ENCODE measurements at places on chromosomes 2 and 18.

GRCh38 chr2:49619804-49620203 is 465.5 kb upstream of the FSHR start:
- H3K4me3 ChIP-seq = no peak overlapping the region
- DNase-seq = no peak
- no peaks in the 10 kb centered on the region for H3K36me3 ChIP-seq
- H3K4me1 ChIP-seq = no peaks in the 10 kb centered on the region

GRCh38 chr2:174025271-174026121 is 60.3 kb upstream of the SP3 start:
- H3K27me3 ChIP-seq = no peaks in the 10 kb centered on the region
- H3K4me1 ChIP-seq = peaks cover 16% of the 10 kb centered on the region
- no peak overlapping the region for H3K4me3 ChIP-seq
- DNase-seq = no peak
- no peaks in the 10 kb centered on the region for H3K36me3 ChIP-seq
- H3K27ac ChIP-seq = no peak overlapping the region

DNA sequence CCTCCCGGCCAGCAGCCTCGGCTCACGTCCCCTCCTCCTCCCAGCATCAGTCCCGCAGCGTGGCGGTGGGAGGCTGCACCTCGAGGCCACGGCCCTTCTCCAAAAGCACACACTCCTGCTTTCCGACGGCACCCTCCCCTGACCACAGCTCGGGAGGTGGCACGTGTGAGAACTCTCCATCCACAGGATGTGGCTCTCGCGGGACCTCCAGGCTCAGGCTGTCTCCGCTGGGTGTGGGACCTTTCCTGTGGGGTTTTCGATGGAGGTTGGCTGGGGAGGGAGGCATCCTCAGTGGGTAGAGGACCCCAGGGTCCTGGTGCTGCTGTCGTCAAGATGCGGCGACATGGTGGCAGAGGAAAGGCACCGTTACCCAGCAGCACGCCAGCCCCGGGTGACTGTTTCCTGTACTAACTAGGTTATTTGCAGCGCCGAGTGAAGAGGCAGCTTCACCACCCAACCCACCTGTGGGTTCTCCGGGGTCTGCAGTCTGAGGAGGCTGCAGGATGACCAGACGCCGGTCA is 42.8 kb upstream of the KCNG2 start:
- no peaks in the 10 kb centered on the region for H3K4me1 ChIP-seq
- no peak overlapping the region for H3K4me3 ChIP-seq
- no peaks in the 10 kb centered on the region for H3K27me3 ChIP-seq
- no peak for DNase-seq
- H3K36me3 ChIP-seq = peaks cover 55% of the 10 kb centered on the region
- no peak overlapping the region for H3K27ac ChIP-seq

GRCh38 chr2:19425419-19425818 is 67.0 kb upstream of the OSR1 start:
- no peaks in the 10 kb centered on the region for H3K4me1 ChIP-seq
- H3K4me3 ChIP-seq = no peak overlapping the region
- H3K36me3 ChIP-seq = no peaks in the 10 kb centered on the region
- peaks cover 28% of the 10 kb centered on the region for H3K27me3 ChIP-seq
- no peak overlapping the region for H3K27ac ChIP-seq

DNA sequence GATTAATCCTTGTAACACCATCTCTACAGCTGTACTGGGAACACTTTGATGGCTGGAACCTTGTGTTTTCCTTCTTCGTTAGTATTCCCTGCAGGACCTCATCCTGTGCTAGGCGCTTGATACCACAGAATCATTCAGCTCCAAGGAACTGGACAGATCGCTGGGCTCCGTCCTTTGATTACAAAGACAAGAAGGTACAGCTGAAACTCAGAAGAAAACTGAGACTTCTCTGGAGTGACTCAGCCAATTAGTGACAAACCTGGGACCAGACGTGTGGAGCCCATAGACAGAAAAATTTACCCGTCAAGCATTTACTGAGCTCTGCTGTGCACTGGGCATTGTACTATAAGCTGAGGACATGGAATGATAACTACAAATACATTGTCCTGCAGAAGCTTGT is 67.3 kb downstream of the NCKAP5 start:
- H3K27me3 ChIP-seq = peaks cover 2% of the 10 kb centered on the region
- no peaks in the 10 kb centered on the region for H3K36me3 ChIP-seq
- DNase-seq = no peak
- no peak overlapping the region for H3K27ac ChIP-seq
- no peak overlapping the region for H3K4me3 ChIP-seq
